ENCODE measurements at places on chromosomes 1 and 21. TPM values are rescaled to one million over a fixed set of nuclear protein-coding genes. Genes with fewer than 3 reads are reported as not detected.

The NEK2 gene
- polyA plus RNA-seq, result 9.5 TPM

The SV2A gene
- polyA plus RNA-seq, result 172 TPM

The ZSWIM5 gene
- polyA plus RNA-seq, result 14.8 TPM

The PLA2G2A gene
- not detected for polyA plus RNA-seq

The FAM89A gene
- polyA plus RNA-seq, result 28.8 TPM

The DAB1 gene
- polyA plus RNA-seq, result 27.9 TPM

The FCRLA gene
- polyA plus RNA-seq, result 0.70 TPM

The CD52 gene
- 0.57 TPM for polyA plus RNA-seq

The A3GALT2 gene
- polyA plus RNA-seq, result 0.57 TPM

All from spinal cord (tissue), 10 donors.